ENCODE measurements at places on chromosomes 7 and 10. TPM values are rescaled to one million over a fixed set of nuclear protein-coding genes. Genes with fewer than 3 reads are reported as not detected.

Gene CASTOR2
- 4.5 TPM for total RNA-seq

Gene EMX2
- total RNA-seq = not detected

Gene FERD3L
- total RNA-seq = not detected

Gene FAM25C
- not detected for total RNA-seq

Gene OR2A12
- total RNA-seq = not detected

Gene ZNF467
- total RNA-seq = 0.28 TPM

Gene CALHM3
- not detected for total RNA-seq

Gene ZNF25
- total RNA-seq = 4.7 TPM

Gene LIPK
- not detected for total RNA-seq

Gene PKD2L1
- not detected for total RNA-seq

Gene GPC2
- 2.7 TPM for total RNA-seq

Gene PILRB
- total RNA-seq = 48.4 TPM

Gene ACSL5
- 111 TPM for total RNA-seq

Gene ATRNL1
- total RNA-seq = not detected

Gene EGR2
- 116 TPM for total RNA-seq

Gene CYP3A4
- total RNA-seq = not detected

Gene C10orf67
- not detected for total RNA-seq

DNA sequence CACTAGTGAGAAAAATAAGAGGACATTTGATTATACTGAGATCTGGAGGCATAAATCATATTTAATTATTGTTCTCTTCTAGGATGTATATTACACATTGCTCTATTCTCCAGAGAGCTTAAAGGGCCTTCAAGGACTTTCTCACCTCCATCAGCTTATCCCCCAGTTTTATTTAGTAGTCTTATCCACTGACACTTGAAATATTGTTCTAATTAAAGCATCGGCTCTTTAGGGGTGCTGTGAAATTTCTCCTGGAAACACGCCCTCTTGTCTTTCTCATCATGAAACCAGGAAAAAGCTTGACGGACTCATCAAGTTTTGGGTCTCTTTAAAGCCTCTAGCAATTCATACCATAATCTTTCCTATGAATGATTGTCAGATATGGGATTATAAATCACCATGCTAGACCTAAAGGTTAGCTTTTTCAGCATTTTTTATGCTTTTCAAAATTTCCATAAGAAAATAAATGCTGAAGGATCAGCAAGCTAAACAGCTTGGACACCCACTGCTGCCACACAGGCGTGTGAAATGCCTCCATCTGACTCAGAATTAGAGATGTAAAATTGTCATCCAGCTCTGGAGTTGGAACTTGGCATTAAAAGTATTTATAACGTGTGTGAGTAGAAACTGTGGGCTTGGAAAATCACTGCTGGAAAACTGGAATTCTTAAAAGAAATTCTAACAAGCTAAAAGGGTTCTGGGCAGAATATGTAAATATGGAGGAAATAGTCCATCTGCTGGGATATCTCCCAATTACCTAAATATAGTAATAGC lies 216.3 kb downstream of the CHRM2 start:
- DNase-seq = no peak

- DNase-seq = no peak
Measured at GRCh38 chr10:114723991-114724715, 66.1 kb upstream of the ABLIM1 start.

- DNase-seq = no peak
Measured at GRCh38 chr10:68163735-68164134, 54.4 kb downstream of the MYPN start.

GRCh38 chr7:27141137-27141922 lies 2.2 kb downstream of the HOXA5 start:
- DNase-seq = no peak

DNA sequence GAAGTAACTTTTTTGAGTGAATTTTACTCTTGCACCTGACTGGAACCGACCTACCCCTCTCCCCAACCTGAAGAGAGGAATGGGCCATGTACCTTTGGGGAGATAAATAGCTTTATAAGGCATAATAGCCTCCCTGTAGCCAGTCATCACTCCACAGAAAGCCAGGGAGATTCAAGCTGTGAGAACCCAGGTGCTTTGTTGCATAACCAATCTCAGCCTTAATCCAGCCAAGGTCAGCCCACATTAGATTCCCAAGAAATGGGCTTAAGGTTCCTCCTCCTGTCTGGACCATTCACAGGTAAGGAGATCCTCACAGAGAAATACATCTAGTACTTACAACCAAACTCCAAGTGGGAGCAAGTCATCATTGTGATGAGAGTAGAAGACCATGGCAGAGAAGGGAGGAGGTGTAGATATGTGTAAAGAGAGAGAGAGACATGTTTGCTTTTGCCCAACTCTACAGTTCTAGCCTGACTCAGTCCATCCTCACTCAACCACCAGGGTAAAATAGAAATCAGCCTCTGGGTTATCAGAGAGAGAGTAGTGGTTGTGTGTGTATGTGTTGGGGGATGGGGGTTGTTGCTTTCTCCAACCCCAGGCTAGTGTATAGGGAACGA lies 23.6 kb downstream of the SKIDA1 start:
- no peak for DNase-seq

DNA sequence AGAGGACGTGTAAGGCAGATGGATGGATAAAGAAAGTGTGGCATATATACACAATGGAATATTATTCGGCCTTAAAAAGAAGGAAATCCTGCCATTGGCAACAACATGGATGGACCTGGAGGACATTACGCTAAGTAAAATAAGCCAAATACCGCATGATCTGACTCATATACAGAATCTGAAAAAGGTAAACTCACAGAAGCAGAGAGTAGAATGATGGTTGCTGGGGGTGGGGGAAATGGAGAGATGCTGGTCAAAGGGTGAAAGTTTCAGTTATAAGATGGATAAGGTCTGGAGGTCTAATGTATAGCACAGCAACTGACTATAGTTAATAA lies 36.3 kb downstream of the AFAP1L2 start:
- DNase-seq = no peak

DNA sequence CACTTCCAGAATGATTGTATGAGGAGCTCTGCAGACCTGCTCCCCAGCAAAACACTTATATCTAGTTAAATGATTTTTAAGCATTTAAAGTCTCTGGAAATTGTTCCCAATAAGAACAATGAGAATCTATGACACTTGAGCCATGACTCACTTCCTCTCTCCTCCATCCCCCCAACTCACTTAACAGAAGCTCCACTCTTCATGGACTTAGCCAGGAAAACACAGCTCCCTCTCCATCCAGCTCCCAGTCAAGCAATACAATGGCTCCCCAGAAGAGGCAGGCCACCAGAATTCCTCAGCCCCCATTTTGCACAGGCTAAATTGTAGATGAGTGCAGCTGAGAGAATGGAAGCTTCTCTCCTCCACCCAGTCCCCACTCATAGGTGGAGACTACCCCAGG lies 27.0 kb downstream of the AOC1 start:
- DNase-seq = no peak

- DNase-seq = no peak
Measured at GRCh38 chr10:24886290-24886680, 66.1 kb downstream of the PRTFDC1 start.

DNA sequence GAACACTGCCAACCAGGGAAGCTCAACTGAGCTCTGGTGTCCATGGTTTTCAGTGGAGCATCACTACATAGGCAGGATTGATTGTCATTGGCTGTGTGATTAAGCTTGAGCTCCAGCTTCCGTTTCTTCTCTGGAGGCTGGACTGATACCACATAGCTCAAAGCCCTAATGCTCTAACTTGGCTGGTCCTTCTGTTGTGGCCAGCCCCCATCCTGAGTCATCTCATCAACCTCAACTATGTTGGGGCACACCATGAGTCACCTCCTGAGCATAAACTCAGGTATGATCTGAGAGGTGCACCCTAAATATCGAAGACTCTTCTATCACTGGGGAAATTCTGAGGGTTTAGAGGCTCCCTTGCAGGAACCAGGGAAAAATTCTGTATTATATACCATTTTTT lies 114.5 kb upstream of the INHBA start:
- DNase-seq = no peak
